ENCODE measurements at places on chromosomes 1 and 21.

- no peak for DNase-seq
Observed at GRCh38 chr1:184039126-184039525, 1.6 kb upstream of the COLGALT2 start.

DNA sequence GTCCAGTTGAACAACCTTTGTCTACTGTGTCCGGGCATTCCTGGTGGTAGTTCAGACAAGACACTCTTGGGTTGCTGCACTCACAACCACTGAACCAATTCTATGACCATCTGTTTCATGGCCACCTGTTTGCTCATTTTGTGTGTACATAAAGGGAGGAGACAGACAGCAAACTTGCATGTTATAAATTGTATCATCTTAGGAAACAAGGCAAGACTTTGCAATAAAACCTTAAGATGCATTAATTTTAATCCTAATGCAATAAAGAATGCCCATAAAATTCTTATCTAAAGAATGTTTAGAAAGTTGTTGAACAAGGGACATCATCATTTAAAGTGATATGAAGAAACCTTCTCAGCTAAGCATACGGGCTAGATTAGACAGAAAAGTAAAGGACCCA lies 34.8 kb downstream of the ADAM30 start:
- no peak for DNase-seq

- no peak for DNase-seq
Observed at GRCh38 chr1:171664976-171665375, 12.5 kb upstream of the MYOC start.

GRCh38 chr1:241533326-241534115 lies 1.3 kb downstream of the KMO start:
- DNase-seq: no peak

DNA sequence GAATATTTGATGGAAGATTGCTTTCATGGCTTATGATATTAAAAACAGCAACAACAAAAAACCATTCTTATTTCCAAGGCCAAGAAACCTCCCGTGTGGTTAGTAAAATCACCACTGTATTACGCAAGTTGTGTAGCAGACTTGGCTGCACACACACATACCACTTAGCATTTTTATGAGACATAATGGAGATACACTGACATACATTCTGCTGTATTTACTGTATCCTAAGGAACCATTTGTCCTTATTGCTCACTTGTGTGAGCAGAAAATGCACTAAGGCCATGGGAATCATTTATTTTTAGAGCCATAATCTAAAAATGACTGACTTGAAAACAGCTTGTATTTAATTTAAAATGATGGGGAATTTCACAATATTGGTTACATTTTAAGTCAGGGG lies 584 bp upstream of the C1orf141 start:
- DNase-seq: no peak

- DNase-seq: no peak
Observed at GRCh38 chr1:233665575-233666270, 51.8 kb downstream of the KCNK1 start.

- DNase-seq: no peak
Observed at GRCh38 chr1:201084295-201084694, 27.9 kb downstream of the CACNA1S start.

DNA sequence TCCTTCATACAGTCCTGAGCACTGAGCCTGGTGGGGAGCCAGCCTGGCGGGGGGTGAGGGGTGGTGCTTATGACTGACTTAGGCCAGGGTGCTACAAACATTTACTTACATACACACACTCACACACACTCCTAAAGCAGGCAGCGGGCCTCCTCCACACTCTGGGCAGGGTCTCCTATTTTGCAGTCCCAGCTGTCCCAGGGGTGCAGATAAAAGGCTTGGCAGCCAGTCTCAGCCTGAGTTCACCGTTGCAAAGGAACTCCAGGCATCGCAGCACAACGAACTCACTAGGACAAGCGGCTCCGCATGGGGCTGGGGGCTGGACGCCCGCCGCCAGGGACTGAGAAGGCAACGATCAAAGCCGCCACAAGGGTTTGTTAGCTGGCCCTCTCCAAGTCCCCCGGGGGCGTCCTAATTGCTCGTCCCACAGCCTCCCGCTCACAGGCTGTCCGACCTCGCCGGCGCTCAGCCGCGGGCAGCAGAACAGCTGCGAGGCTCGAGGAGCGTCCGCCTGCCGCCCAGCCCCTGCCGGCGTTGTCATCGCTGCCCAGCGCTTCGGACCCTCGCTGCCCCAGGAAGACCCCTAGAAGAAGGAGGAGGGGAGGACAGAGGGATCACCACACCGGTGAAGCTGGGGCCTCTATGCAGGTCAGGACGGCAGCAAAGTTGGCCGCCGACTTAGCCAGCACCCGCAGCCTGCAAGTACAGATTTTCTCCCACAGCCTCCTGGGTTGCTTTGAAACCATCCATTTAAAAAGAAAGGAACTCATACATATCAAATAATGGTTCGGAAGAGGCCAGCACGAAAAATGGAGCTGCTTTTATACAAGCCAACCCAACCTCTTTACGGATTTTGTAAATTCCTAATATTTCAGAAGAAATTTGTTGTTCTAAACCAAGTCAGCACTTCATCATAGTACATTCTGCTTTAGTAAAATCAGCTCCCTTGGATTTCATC lies 6.2 kb downstream of the BARHL2 start:
- DNase-seq: no peak

DNA sequence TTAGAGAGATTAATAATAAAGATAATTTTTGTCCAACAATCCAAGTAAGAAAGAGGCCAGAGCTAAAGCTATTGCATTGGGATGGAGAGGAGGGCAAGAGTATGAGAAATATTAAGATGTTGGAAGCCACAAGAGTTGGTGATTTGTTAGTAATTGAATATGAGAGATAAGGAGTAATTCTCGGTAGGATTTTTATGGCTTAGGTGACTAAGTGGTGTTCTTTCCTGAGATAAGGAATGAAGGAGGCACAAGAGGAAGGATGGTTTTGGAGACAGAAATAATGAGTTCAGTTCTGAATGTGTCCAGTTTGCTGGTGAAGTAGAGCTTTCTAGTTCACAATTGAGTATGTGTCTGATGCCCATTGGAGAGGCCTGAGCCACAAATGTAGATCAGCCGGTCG lies 9.4 kb downstream of the TRMT13 start:
- DNase-seq: no peak

DNA sequence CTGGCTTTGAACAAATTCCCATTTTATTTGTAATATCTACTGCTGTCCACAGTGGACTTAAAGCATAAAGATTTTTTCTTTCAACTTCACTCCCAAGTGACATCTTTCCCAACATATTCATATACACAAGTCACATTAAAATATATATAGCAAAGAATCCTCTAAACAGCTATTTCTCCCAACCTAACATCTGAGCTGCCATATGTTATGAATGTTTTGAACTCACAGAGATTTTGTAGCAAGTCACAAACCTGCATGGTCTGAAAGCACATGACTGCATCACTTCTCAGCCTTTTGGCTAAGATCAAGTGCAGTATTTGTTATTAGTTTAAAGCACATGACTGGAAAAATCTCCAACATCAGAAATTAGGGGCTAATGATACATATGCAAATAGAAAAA lies 7.7 kb upstream of the HFM1 start:
- no peak for DNase-seq

- peak; percentile 27 for DNase-seq
Observed at GRCh38 chr1:111570781-111571181, 48.8 kb upstream of the RAP1A start.

DNA sequence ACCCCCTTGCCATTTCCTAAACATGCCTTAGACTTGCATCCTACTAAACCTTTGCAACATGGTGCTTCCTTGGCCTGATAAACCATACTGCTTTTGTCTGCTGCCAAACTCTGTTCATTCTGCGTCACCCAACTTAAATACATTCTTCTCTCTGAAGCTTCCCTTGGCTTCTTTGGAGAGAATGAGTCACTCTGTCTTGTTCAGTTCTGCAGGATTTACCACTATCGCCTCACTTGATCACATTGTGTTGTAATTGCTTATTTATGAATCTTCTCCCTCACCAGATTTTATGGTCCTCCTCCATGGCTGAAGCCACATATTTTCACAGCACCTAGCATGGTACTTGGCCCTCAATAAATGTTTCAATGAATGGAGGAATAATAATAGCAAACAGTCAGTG lies 21.7 kb upstream of the TUT4 start:
- no peak for DNase-seq

- no peak for DNase-seq
Observed at GRCh38 chr21:45912611-45913417, 68.8 kb upstream of the COL6A1 start.

- no peak for DNase-seq
Observed at GRCh38 chr1:80989455-80989854, 811.3 kb upstream of the ADGRL2 start.

DNA sequence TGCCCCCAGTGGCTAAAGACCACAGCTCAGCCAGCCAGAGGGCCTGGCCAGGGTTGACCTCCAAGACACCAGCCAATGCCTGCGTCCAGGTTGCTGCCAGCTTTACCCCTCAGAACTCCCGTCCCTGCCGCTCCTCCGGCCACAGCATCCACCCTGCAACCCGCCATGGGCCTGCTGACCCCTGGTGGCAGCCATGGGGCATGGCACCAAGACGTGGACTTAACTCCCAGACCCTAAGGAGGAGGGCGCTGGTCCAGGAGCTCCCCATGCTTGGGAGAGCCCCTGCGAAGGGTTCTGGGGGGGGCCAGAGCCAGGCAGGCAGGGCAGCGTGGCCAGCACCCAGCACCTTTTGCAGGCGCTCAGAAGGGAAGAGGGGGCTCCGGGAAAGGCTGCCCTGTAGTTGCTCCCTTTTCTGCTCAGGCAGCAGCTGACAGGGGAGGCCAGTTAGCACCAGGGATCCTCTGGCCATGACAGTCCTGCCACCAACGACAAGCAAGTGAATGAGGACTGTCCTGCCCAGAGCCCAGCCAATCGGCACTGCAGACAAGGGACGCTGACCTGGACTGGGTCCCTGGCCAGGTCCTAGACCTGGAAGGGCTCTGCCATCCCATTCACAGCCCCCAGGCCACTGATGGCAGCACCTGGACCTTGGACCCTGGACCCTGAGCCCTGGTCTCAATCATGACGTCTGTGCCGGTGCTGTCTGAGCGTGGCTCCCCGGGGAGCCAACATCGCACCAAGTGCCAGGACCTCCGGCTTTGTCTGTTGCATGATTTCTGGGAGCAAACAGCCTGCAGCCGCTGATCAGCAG lies 246.2 kb downstream of the NPHP4 start:
- peak; percentile 18 for DNase-seq

Measured in stimulated activated naive CD4-positive, alpha-beta T cell treated with Interleukin-2 at 50 U/mL for 16 hours (primary cell).